NCI-H1694 (cell line): ENCODE measurements at places on chromosomes 6 and 20.

DNA sequence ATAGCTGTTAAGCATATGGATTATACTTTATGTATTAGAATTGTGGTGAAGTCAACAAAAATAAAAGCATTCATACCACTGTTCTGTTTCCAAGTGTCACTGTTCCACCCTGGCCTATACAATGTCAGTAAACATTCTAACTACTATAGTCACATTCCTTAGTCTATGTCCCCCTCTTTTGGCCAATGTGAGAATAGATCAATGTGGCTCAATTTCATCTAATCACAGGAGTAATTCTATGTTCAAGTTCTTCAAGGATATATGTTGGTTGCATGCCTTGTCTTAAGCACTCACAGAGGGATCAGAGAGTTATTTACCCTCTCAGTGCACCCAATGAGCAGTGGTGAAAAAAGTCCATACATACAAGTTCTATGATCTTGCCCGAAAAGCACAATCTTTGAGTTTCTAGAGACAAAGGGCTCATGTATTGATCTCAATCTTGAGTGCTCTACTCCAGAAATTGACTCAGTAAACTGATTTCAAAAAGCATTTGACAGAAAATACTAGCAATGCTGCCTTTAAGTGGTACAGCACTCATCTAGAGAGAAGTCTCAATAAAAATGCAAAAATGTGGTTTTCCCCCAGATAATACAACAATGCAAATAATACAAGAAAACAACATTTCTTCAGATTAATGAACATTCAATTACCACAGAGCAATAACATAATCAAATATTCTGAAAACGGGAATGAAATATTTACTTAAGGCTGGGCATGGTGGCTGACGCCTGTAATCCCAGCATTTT, 16.5 kb downstream of the SMLR1 start:
- DNase-seq = peak; percentile 0

GRCh38 chr6:2125158-2125557, 120.2 kb downstream of the GMDS start:
- DNase-seq = no peak

DNA sequence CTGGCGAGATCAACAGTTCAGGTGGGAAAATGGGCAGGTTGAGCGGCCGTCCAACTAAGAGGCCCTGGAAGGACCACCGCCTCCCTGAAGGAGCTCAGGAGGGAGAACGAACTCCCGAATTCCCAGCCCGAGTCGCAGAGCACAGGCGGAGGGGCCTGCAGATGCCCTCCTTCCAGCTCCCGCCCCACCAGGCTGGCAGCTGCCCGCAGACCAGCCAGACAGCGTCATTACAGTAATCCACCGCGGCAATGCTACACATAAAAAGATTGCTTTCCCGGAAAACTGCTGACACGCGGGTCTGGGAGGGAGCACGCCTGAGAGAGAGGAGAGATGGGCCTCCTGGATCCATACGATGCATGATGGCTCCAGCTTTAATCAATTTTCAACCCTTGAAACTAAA, 30.5 kb upstream of the SLCO4A1 start:
- no peak for DNase-seq

- no peak for DNase-seq
Measured at GRCh38 chr20:53894707-53895384, 175.5 kb downstream of the BCAS1 start.

DNA sequence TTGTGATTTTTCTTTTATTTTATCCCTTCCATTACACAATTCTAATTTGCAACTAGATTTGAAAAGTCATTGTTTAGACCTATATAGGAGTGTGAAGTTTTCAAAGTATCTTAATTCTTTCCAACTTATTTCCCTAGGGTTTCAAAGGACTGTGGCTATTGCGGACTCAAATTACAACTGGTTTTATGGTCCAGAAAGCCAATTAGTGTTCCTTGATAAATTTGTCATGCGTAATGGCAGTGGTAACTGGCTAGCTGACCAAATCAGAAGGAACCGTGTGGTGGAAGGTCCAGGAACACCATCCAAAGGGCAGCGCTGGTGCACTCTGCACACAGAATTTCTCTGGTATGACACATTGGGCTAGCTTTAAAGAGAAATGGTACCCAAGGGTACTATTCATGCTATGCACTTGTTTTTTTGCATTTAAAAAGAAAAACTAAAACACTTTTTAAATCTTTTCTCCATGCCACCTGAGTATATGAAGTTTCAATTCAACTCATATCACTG, 27.9 kb upstream of the CALHM6 start:
- no peak for DNase-seq
